ENCODE measurements at places on chromosomes 4 and X.

DNA sequence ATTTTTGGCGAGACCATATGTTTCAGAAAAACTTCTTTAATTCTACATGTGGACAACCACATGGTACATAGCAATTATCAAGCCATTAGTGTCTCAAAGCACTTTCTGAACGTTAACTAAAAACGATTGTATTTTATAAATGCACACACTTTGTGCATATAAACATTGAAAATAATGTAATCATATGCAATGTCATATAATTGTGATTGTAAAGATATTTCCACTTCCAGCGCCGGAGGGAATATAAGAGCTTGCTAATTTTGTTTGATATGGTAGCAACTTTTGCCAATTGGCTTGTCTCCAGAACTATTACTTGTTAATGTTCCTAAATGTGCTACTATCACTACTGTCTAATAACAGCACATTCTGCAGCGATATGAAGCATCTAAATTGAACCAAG lies 162.3 kb upstream of the SMIM31 start:
- no peak for DNase-seq

DNA sequence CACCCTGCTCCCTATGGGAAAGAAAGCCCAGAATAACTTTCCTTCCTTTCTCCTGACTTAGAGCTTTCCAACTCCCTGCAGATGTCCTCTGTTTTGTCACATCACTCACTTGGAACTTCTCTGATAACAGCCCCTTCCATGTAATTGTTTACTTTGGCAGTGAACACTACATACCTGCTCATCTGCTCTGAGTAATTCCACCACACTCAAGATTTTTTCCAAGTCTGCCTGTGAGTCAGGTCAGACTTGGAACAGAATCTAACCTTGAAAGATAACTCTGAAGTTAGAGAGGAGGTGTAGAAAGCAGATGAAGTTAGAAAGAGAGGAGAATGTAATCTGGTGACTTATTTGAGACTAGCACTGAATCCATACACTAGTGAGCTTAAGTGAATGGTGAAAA lies 7.4 kb downstream of the MAGEB10 start:
- DNase-seq, result no peak

GRCh38 chr4:56078866-56079265 lies 130.1 kb downstream of the CEP135 start:
- DNase-seq, result no peak

- DNase-seq, result peak; percentile 77
Observed at GRCh38 chr4:128191115-128191781, 96.4 kb downstream of the PGRMC2 start.

- DNase-seq, result no peak
Observed at GRCh38 chrX:7285765-7286164, 137.8 kb upstream of the PUDP start.

- DNase-seq, result no peak
Observed at GRCh38 chr4:177109769-177110168, 199.9 kb upstream of the NEIL3 start.

GRCh38 chrX:114626323-114626722 lies 42.4 kb downstream of the HTR2C start:
- DNase-seq, result no peak

DNA sequence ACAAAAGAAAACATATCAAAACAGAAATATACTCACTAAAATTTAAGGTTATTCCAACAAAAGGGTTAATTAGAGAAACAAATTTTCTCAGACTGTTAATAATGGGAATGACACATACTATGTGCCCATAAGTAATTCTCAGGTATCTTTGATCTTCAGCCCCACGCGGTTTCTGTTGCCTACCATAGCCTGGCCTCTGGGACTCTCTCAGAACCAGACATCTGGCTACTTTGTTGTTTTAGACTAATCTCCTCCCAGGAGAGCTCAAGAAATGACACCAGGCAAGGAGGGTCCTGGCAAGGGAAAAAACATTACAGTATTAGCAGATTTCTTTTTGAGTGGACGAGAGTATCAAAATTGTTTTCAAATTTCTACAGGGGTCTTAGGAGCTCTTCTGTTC lies 43.7 kb downstream of the SLC10A7 start:
- no peak for DNase-seq

GRCh38 chr4:178244785-178245184 lies 802.5 kb upstream of the AGA start:
- DNase-seq, result no peak

GRCh38 chr4:139666735-139667281 lies 1.2 kb downstream of the MGST2 start:
- DNase-seq, result peak; percentile 34

DNA sequence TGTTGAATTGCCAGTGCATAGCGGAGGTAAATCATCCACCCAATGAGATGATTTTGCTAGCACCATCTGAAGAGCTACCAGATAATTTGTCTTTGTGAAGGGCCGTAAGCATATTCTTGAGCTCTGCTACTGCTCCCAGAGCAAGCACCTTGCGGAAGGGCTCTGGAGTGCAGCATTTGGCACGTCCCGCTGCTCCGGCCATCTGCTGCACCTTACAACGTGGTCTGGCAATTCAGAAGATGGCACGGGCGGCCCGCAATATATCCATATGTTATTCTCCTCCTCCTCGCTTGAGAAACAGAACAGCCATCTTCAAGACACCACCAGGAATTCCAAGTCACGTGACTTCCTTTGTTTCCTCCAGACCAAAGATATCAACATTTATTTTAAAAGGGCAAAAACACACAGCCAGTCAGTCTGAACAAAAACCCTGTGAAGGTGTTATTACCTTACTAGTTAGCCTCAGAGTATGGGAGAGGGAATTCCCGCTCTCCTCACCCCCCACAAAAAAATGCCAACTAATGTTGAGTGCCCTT lies 1095.7 kb upstream of the TENM3 start:
- no peak for DNase-seq

GRCh38 chr4:75705198-75705977 lies 19.0 kb upstream of the USO1 start:
- DNase-seq, result no peak

- DNase-seq, result no peak
Observed at GRCh38 chr4:53682196-53682595, 90.9 kb upstream of the LNX1 start.

DNA sequence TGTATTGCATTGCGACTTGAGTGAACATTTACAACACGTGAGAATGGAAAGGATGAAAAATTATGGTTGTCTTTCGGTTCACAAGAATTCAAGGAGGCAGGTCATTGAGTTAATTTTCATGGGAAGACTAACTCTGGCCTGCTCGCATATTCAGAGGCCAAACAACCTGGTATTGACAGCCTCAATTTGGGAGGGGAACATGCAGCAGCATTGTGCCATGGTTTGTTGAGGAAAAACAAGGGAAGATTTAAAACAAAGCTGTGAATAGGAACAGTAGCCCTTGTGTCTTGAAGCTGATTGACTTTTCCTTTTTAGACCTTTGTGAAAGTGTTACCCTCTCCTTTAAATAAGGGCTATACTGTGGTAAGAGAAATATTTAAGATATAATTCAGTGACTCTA lies 31.9 kb downstream of the FAT4 start:
- no peak for DNase-seq

GRCh38 chr4:38139187-38139586 lies 179.0 kb downstream of the PTTG2 start:
- no peak for DNase-seq

GRCh38 chrX:64205441-64205734 lies at the start of gene AMER1:
Gene AMER1, minus strand, starts transcription at chrX:64205708. Its CDS starts 12,422 bp downstream, at chrX:64193286.
- DNase-seq, result no peak

DNA sequence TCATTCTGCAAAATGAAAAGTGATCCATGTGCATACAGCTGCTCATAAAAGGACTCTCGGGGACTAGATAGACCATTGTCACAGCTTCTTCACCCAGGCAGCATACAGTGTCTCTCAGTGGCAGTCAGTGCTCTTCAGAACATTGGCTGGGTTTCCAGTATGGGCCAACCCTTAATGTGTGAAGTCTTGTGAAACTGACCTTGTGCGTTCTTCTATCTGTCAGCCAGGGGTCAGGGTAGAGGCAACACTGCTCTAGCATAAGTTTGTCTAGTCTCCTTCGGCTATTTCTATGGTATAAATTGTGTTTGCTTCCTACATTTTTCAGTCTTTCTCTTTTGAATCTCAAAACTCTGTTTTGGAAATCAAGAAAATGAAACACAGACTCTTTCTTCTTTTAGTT lies 37.0 kb upstream of the SMIM31 start:
- DNase-seq, result no peak

GRCh38 chr4:110418641-110419040 lies 57.3 kb upstream of the ENPEP start:
- DNase-seq, result no peak

- DNase-seq, result no peak
Observed at GRCh38 chr4:163063891-163064290, 102.8 kb downstream of the NAF1 start.

DNA sequence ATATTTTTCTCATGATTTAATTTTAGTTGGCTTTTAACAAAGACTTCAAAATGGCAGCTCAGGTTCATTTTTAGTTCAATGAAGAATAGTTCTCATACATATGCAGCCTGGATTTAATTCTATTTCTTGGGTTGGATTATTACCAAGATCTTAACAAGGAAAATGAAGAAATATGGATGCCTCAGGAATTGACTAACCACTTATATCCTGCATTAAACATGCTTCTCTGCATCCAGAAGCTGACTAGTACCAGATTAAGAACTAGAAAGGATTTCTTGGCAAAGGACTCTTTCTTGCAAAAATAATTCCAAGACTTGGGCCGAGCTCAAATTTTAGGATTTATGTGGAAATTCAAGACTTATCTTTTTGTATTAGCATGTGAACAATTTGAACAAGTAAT lies 5.6 kb upstream of the KLHL2 start:
- no peak for DNase-seq

DNA sequence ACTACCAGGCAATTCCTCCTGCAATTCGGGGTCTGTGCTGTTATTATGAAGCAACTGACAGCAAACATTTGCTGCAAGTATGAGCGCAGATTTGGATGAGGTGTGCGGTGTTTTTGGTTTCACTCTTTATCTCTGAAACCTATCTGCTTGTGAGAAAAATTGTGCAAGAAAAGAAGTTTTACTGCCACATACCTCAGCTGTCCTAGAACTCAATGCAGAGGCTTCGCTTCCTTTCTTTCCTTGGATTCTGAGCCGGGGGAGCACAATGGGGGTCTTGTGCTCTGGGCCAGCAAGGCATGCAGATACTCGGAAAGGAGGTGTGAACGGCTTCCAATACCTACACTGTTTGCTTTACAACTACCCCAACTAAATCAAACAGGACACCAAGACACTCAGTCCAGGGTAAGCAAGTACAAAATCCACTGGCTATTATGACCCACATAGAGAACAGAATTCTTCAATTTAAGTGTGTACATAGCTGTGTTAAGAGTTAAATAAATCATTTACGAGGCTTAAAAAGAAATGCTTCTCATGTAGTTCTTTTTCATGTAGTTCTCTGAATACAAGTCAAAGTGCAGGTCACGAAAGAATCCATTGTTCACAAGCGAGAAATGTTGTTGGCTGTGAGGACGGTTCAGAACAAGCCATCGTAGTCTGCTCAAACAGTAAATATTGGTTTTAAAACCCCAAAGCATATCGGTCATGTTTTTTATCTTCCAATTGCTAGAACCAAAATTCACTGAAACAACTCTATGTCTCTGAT lies 1.1 kb downstream of the SORBS2 start:
- DNase-seq, result peak; percentile 73

- no peak for DNase-seq
Observed at GRCh38 chr4:94813221-94813620, 55.5 kb downstream of the BMPR1B start.

- peak; percentile 86 for DNase-seq
Observed at GRCh38 chrX:11533199-11533651, 132.5 kb downstream of the ARHGAP6 start.

- no peak for DNase-seq
Observed at GRCh38 chr4:971666-972500, 1.5 kb downstream of the DGKQ start.

DNA sequence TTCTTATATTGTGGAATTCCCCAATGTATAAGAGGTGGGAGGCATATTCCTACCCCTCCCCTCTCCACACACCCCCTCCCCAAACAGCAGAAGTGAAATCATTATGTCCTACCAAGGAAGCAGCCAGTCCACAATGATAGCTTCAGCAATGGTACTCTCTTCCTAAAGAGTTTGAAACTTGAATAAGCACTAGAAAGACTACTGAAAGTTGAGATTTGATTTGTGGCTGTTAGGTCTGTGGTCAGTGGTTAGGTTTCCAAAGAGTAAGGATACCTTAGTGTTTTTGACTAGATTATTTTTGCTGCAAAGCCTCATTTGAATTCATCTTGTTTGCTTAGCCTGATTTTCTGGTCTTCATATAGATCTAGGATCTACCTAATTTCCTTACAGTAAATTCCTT lies 242.2 kb downstream of the DKK2 start:
- DNase-seq, result no peak

GRCh38 chrX:136168929-136169735 lies 21.8 kb downstream of the FHL1 start:
- peak; percentile 84 for DNase-seq

- no peak for DNase-seq
Observed at GRCh38 chrX:107482046-107482445, 32.6 kb downstream of the FRMPD3 start.

- no peak for DNase-seq
Observed at GRCh38 chrX:138954976-138955375, 243.5 kb upstream of the FGF13 start.

DNA sequence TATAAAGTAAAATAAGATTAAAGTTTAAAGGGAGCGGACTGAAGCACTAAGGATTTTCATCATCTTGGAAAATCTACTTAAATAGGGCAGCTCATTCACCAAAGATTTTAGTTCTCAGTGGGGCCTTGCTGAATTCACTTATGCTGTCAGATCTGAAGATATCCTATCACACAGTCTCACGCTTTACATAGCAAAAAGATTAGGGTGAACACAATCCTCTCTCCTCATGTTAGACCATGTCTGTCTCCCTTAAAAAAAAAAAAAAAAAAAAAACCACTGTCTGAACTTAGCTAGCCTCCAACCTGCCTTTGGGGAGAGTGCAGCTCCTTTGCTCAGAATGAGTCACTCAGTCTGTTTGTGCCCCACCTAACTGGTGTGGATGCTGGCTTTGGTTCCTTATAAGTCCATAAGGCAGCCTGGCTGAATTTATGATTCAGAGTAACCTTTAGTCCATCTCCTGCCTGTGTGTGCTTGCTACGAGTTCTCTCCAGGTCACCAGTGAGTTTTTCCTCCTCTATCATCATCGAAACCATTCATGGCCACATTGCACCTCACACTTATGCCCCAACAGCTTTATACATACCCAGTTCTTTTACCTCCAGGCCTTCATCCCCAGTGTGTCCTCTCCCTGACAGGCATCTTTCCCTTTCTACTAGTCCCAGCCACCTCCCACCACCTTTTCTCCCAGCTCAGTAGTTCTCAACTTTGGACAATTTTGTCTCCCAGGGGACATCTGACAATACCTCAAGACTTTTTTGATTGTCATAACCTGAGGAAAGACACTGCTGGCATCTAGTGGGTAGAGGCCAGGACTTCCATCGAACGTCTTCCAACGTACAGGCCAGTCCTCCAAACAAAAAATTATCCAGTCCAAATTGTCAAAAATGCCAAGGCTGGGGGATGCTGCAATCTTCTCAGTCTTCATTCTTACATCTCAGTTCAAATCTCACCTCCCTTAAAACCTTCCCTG lies 220.7 kb upstream of the EMCN start:
- DNase-seq, result no peak

GRCh38 chr4:173990869-173991210 lies 292.6 kb downstream of the FBXO8 start:
- no peak for DNase-seq
